ENCODE measurements at places on chromosomes 5 and 9.

DNA sequence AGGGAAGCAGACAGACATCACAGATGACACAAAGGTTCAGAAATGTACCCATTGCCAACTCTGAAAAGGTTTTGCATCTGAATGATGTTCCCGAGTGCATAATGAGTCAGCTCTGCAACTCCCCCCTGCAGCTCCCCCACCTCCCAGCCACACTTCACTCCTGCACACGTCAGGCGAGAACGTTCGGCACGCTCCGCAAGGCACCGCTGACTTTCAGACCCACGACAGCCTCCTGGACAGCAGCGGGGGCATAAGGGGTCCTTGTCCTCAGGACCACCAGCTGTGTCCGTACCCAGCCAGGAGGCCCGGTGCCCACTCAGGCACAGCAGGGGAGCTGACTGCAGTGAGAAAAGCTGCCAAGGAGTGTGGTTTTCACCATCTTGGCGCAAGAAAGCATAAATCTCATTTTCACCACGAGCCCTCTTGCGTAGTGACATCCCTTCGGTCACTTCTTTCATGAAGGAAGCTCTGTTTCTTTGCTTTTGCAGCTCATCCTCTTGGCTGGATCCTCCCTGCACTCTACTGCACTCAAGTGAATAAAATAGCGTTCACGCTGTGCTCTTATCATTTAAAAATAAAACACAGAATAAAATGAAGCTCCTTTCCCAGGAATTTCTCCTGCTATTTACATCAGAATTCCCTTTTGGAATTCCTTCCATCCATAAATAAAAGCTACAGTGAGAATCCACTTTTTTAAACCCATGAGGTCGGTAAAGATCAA, 9.9 kb downstream of the GFPT2 start:
- DNase-seq = peak; percentile 30

DNA sequence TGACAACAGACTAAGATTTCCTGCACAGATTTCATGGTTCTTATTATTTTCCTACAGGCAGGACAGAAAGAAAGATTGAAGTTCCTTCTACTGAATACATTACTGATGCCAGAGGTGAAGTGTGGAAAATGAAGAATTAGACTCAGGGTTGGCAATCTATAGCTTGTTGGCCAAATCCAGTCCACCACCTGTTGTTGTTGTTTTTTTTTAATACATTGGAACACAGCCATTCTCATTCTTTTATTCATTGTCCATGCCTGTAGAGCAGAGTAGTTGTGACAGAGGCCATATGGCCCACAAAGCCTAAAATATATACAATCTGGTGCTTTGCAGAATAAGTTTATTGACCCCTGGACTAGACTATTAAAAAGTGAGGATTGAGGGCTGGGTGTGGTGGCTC, 5.8 kb upstream of the PLPPR1 start:
- no peak for DNase-seq

GRCh38 chr9:133275105-133276000, at the start of gene ABO:
ABO (minus strand) TSS chr9:133275201.
- peak; percentile 50 for DNase-seq

DNA sequence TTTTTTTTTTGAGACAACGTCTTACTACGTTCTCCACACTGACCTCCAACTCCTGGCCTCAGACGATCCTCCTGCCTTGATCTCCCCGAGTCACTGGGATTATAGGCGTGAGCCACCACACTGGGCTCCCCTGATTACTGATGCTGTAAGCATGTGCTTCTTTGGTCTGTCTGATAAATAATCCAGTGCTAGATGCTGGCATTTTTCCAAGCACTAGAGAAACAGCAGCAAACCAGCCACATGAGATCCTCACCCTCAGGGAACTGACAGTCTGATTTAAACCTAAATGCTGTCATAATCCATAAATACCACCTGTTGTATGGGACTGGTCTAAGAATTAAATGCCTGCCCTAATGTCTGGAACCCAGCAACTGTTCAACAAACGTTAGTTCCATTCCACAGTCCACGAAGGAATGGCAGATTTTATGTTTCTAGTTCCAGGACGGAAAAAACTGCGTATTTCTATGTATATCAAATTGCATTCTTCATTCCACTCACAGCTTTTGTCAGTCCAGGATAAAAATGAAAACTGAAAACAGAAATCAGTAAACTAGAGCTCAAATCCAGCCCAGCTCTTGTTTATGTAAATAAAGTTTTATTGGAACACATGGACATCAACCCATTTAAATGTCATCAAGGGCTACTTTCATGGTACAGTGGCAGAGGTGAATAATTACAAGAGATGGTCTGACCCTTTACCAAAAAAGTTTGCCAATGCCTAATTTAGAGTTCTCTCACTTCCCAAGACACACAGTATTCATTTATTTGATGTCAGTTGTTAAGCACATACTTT, 20.1 kb downstream of the SLC35D2 start:
- DNase-seq = no peak

DNA sequence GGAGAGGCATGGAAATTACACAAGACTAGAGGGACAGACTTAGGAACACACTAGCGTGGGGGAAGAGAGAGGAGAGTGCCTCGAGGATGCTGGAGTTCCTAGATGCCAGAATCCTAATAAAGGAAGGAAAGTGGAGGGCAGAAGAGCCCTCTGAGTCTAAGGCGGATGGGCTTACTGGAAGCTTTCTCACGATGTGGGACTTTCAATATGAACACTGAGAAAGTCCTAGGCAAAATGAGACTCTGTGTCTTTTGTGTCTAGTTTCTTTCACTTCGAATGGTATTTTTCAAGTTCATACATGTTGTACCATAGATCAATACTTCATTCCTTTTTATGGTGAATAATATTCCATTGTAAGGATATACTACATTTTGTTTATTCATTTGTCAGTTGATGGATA, 239.4 kb downstream of the NSG2 start:
- no peak for DNase-seq

- peak; percentile 55 for DNase-seq
Measured at GRCh38 chr5:169701910-169702451, 64.9 kb downstream of the DOCK2 start.

DNA sequence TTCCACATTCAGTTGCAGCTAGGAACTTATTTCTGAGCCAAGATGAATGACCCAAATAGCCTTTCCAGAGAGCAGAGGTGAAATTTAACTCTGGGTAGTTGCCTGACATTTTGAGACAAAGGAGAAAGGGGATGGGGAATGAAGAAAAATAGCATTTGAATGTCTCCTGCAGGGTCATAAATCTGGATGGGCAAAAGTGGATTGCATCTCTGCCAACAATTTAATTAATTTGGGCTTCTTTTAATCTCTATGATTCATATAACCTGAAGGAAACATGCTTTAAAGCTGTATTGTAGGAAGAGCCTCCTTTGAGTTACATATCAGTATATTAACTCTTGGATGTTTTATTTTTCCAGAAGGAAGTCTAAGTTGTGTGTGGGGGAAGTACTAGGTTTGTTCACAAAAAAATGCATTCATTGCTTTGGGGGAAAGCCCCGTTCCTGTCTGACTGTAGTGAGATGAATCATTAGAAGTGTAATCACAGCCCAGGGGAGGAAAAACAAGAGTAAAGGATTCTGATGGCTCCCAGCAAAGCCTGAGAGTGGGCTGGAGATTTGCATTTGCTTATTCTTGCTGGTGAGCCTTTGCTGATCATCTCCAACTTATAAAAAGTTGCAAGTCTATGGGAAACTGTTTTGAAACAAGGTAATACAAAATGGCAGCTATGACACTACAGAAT, 133.0 kb upstream of the IQGAP2 start:
- no peak for DNase-seq

DNA sequence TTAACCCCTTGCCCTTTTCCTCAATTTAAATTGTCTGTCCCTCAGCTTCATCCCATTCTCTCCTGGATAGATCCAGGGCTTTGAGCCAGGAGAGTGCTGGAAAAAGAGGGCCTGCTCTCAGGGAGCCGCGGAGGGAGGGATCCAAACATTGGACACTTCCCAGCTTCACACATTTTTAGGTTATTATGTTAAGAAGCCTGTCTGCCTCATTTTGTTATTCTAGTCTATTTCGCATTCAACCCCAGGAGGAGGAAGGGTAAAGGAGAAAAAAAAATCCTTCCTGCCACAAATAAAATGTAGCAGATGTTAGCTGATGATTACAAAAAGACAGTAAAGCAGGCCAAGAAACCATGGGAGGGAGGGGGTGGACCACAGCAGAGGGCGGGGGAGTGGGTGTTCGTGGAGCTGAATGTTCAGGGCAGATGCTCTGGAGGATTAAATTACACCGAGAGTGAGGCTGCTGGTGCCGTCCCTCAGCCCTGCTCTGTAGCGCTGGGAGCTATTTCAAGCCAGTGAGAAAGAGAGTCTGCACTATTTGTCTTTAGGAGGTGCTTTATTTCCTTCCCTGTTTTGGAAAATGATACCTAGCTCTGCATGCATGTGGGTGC, 60.6 kb upstream of the ZFR start:
- peak; percentile 92 for DNase-seq

DNA sequence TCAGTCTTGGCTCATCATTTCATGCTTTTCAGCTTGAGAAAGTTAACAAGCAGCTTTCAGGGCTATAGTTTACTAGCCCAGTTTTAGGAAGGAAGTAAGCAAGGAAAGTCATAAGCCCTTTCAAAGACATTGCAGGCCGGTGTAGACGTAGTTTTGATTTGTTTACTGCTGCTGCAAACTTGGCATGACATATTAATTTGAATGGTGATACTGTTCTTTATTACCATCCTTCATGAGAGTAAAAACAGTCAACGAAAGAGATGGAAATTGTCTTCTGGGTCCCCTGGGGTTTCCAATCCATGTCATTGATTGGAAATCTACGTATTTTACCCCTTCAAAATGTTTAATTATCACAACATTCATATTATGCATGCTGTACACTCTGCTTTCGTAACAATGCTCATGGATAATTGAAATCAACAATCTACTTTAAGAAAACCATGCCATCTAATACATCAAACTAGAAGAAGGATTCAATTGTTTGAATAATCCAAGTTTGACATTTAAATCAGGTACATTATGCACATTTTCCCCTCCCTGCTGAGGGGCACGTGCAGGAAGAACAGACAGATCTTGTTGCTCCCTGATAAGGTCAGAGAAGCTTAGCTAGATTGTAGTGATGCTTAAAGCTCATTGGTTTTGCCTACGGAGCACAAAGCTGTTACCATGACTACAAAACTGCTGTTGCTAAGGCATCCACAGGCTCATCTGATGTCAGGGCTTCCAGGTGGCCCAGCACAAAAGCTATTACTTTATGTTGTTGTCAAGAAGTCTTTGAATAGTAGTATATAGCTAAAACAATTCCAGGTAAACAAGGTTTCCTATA, 139.9 kb upstream of the PRLR start:
- DNase-seq = no peak

All from stomach (tissue), 19 donors.